ENCODE measurements at places on chromosomes 16 and 17.

DNA sequence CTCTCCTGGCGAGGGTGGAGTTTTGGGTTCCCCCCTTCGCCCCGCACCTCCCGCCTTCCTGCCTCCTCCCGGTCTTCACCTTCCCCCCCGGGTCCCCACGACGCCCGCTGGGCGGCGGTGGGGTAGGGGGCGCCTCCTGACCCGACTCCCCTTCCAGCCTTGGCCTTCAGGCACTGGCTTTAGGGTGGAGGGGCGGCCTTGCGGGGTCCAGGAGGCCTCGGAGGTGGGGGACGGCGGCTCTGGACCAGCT is 2.4 kb downstream of the SLC16A3 start:
- no peak for DNase-seq

DNA sequence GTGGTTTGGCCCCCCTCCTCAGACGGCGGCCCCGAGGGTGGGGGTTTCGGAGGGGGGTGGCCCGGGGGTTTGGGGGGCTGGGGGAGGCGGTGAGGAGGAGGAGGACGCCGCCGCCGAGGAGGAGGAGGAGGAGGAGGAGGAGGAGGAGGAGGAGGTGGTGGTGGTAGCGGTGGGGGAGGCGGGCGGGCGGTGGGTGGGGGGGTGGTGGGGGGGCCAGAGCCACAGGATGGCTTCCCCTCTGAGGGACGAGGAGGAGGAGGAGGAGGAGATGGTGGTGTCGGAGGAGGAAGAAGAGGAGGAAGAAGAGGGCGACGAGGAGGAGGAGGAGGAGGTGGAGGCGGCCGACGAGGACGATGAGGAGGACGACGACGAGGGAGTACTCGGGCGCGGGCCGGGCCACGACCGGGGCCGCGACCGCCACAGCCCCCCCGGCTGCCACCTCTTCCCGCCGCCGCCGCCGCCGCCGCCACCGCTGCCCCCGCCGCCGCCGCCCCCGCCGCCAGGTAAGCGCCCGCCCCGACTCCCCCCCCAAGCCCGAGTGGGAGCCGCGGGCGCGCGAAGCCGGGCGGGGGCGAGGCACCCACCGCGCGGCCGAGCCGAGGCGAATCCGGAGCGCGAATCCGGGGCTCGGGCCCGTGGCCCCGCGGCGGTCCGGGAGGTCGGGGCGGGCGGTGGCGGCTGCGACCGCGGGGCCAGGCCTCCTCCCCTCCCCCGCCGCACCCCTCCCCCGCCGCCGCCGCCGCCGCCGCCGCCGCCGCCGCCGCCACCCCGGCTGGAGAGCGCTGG is 3.8 kb upstream of the CHD3 start:
- peak; percentile 68 for DNase-seq

- peak; percentile 50 for DNase-seq
These were observed 62.9 kb downstream of the SMURF2 start for GRCh38 chr17:64599187-64599676.

DNA sequence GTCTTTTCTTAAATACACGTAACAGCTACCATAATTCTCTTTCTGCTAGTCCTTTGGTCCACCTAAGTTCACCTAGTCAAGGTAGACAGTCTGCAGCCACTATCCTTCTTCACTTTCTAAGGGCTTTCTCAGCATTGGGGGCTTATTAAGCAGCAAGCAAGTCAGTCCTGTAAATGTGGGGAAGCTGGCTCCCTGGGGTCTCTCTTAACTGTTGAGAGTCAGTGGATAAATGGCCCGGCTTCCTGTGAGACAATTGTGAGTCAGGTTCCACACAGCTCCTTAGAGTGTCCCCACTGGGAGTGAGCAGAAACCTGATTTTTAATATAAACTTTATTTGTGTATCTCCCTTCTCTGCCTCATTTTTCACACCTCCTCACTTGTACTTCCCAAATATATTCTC is 132.1 kb downstream of the CDH13 start:
- no peak for DNase-seq

DNA sequence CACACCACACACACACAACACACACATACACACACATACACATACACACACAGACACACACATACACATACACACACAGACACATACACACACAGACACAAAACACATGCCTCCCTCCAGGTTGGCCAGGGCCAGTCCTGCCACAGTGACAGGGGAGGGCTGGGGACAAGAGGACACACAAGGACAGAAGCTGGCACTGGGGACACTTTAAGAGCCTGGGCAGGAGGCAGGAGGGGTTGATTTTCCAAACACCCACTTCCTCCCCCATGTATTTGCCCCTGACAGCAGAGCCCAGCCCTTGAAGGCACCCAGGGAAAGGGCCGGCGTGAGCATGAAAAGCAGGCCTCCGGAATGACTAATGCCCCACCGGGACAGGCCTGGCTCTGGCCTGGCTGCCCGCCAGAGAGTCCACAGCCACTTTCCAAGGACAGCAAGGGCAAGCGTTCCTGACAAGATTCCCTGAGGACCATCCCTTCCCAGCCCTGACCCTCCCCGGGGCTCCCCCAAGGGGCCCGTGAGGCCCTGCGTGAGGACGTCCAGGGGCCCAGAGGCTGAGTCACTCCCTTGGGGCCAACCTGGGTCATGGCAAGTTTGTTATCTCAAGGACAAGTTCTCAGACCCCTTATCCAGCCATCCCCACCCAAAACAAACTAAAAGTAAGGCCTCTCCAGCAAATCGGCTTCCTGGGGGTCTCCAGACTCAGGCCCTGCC is 235.6 kb downstream of the ZNF423 start:
- no peak for DNase-seq

DNA sequence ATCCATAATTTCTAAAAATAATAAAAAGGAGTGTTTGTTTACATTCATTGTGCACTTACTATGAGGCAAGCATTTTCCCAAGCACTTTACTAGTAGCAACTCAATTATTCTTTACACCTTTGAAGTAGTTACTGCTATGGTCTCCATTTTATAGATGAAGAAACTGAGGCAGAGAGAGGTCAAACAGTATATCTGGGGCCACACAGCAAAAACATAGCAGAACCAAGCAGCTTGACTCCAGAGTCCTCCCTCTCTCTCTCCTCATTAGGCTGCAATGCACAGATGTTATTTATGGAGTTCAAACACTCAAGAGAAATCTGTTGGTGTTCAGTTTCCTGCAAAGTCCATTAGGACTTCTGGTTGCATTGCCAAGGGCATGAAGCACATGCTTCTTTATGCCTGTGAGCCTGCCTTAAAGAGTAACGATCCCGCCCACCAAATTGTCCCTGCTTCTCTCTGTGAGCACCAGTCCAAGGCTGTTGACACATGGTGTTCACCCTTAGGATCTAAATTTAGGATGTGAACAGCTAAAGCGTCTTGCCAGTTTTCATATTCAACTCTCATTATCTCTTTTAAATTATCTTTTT is 44.0 kb downstream of the GPRC5B start:
- DNase-seq = no peak

- DNase-seq = no peak
These were observed 49.4 kb downstream of the VAC14 start for GRCh38 chr16:70751593-70751992.

DNA sequence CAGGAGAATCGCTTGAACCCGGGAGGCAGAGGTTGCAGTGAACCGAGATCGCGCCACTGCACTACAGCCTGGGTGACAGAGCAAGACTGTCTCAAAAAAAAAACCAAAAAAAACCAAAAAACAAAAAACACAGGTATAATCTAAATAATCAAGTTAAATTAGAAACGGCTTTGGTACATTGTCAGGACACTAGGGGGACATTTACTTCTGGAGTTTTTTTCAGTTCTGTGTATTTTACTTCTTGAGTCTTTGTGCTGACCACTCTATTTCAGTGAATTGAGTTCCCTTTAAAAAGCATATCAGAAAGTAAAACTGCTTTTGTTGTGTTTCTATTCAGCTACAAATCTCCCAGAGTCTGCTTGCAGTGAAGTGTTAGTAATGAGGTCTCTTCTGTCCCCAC is 36.3 kb downstream of the DHRS7B start:
- DNase-seq = no peak

GRCh38 chr17:82487910-82488309 is 29.4 kb downstream of the NARF start:
- no peak for DNase-seq

DNA sequence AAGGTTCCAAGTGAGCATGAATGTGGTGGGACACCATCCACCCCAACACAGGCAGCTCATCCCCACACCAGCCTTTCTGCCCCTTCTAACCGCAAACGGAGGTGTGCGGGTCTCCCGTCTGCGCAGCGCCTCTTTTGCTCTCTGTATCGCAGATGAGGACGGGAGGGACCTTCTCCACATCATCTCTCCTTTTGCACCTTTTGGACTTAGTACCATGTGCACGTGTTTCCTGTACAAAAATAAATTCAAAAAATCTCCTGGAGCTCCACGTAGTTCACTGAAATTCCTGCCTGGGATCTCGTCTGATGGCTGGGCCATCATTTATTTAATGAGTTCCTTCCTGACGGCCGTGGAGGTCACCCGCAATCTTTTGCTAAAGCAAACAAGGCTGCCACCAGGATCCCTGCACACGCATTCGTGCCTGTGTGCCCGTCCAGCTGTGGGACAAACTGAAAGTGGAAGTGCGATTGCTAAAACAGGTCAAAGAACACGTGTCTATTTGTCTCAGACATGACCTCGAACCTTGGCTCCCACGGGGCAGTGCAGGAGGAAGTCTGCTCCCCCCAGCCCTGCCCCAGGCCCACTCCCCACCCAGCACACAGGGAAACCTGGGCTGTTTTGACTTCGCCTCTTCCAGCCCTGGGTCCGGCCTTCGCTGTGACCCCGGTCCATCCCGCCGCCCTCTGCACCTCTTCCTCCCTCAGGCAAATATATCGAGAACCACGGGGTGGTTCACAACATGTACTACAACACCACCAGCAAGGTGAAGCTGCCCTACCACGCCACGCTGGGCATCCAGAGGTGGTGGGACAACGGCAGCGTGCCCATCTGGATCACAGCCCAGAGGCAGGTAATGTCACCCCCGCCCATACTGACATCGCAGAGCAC is 2.3 kb downstream of the ENPP7 start:
- no peak for DNase-seq

- DNase-seq = no peak
These were observed 13.5 kb upstream of the DHRS13 start for GRCh38 chr17:28916302-28916934.

DNA sequence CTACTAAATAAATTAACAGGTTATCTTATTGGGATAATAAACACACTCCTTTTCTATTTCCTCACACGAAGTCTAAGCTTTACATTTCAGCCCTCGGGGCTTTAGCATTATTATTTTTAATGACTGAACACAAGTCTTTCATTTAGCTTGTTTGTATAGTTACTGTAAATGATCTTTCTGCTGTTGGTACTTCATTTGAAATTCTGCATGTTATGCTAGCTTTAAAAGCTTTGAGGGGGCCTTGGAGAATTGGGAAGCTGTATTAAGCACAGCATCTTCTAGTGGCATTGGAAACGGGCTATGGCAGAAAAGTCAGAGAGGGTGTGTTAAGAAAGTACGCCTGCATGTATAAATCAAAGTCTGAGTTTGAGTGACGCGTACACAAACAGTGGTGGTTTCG is 243.7 kb downstream of the FTO start:
- DNase-seq = no peak

GRCh38 chr16:2325791-2326190 is 14.7 kb downstream of the ABCA3 start:
- no peak for DNase-seq

GRCh38 chr17:44074231-44074910 is 3.8 kb downstream of the G6PC3 start:
- no peak for DNase-seq

DNA sequence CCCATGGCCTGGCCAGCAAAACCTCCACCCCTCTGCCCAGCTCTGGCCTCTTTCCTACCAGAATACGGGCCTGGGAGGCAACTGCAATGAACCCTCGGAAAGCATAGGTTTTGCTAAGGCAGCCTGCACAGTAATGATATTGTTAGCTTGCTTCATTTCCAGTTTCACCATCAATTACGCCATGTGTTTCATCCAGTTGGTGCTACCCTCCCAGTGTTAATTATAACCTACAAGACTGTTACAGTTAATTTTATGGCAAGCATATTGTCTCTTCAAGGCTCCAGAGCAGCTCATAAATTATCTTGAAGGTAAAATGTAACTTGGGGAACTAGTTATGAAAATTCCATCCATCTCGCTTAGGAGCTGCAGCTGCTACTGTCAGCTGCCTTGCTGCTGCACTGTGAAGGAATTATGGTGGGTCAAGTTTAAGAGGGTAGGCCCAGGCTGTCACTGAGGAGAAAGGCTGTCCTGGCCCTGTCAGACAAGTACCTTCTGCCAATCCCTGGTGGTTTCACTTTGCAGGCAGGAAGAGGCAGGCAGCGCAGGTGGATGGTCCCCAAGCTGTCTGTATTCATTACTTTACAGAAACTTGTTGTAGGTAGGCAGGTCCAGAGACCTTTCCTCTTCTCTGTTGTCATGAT is 242.9 kb downstream of the FTO start:
- DNase-seq = no peak

- no peak for DNase-seq
These were observed 21.3 kb downstream of the CIBAR2 start for GRCh38 chr16:85090873-85091521.

DNA sequence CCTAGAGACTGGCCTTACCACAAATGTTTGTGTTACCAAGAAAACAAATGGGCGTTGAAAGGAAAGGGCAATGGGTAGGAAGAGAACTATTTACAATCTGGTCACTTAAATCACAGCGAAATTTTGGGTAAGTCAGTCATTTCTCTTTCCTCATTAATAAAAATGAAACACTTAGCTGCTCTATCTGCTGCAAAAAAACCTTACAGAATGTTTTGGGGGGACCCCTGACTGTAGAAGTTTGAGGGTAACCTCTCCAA is 742 bp upstream of the NUTF2 start:
- DNase-seq = no peak

DNA sequence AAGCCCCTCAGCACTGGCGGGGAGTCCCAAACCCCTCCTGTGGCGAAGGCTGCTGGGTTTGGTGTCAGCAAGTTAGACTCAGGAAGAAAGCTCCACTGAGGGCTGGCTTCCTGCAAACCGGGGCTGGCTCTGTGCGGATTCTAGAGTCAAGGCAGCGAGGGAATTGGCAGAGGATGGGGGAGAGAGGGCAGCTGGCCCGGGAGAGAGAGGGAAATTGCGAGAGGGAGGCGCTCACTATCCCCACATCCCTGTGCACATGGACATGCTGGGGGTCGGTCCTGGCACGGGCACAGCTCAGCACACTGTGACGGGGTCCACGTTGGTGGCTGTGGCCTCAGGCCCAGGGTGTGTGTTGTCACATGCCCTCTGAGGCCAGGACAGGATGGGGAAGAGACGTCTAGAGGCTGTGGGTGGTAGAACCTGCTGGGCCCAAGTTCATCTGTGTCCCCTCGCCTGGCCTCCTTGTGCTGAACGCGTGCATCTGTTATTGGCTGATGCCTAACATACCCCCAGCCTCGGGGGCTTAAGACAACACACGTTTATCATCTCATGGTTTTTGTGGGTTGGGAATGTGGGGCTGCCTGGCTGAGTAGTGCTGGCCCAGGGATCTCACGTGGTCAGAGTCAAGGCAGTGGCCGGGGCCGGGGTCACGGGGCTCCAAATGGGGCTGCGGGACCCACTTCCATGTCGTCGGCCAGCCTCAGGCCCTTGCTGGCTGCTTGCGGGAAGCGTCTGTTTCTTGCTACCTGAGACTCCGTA is 16.7 kb upstream of the JPH3 start:
- DNase-seq = no peak

GRCh38 chr16:79191933-79192332 is 408.6 kb downstream of the MAF start:
- no peak for DNase-seq

Measured in stimulated activated CD8-positive, alpha-beta memory T cell treated with anti-CD3 and anti-CD28 coated beads, Interleukin-7, amount 100 ng/mL, for 4 hours (primary cell).